Right renal pelvis (tissue), 4 donors: ENCODE measurements at places on chromosomes 12 and 14. TPM values are rescaled to one million over a fixed set of nuclear protein-coding genes. Genes with fewer than 3 reads are reported as not detected.

Gene RARG
- polyA plus RNA-seq = 33.4 TPM

Gene GLIPR1L2
- 3.3 TPM for polyA plus RNA-seq

Gene MGAT4C
- polyA plus RNA-seq = 1.7 TPM

Gene GPR137C
- 8.0 TPM for polyA plus RNA-seq

Gene SDR9C7
- polyA plus RNA-seq = 0.25 TPM

Gene AGAP2
- 0.86 TPM for polyA plus RNA-seq

Gene ABCC9
- polyA plus RNA-seq = 22.9 TPM

Gene FOXG1
- polyA plus RNA-seq = 0.04 TPM

DNA sequence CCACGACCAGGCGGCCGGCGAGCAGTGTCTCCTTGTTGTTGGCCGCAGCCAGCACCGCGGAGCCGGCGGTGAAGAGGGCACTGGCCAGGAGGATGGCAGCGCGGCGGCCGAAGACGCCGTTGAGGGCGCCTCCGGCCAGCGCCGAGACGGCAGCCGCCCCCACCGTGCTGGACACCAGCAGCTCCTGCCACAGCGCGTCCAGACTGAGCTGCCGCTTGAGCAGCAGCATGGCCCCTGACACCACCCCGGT is 691 bp downstream of the SLC2A13 start:
- DNase-seq = no peak

- no peak for DNase-seq
These were observed 10.6 kb downstream of the FOXA1 start for GRCh38 chr14:37584211-37585100.

- DNase-seq = no peak
These were observed 69.7 kb upstream of the DHRS4 start for GRCh38 chr14:23883684-23884540.

GRCh38 chr12:112936927-112937326 is 1.3 kb upstream of the OAS3 start:
- DNase-seq = no peak

DNA sequence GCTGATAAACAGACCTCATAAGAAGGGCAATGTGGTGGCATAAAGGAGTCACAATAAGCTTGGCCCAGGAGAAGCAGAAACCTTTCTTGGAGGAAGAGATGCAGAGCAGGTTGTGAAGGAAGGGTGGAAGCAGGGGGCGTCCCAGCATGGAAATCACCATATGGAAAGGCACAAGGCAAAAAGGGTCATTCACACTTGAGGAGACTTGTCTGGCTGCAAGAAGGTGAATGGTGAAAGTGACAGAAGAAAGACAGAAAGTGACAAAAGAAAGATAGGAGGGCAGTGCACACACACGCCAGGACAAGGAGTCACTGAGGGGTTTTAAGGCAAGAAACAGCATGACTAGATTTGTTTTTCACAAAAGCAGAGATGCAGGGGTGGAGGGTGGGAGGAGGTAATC is 38.3 kb downstream of the GALNT4 start:
- DNase-seq = no peak

- DNase-seq = no peak
These were observed 44.0 kb upstream of the LRTM2 start for GRCh38 chr12:1776170-1776921.

DNA sequence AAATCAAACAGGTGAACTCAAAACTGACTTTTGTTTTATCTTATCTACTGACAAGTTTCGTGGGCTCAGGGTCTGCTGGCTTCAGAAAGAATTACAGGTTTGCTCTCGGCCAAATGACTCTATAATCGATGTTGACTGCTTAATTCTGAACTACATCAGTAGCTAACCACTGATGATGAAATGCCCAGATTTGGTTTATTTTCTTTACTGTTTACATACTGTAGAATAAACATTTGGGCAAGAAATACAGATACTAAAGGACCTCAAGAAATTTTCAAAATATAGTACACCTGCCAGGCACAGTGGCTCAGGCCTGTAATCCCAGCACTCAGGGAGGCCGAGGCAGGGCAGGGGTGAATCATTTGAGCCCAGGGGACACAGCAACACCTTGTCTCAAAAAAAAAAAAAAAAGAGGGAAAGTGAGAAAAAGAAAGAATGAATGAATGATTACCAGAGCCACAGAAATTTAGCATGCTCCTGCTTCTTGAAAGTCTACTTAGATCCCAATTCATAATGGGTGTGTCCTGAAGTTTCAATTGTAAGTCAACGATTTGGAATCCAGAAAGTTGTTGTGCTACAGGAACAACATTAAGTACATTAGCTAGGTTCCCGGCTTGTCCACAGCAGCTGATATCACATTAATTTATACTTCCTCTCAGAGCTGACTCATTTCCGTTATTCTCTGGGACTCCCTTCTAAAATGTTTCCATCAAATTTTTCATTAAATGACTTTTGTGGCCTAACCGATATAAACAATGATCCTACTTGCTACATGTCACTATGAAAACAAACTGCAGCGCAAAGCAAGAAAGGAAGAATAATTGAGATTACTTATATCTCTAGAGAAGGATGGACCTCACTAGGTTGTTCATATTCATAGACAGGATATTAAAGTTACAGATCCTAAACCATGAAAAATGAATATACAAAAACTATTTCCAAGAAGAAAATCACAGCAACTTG is 134.3 kb downstream of the MED13L start:
- no peak for DNase-seq

- DNase-seq = no peak
These were observed 7.1 kb downstream of the METAP2 start for GRCh38 chr12:95481072-95481471.

DNA sequence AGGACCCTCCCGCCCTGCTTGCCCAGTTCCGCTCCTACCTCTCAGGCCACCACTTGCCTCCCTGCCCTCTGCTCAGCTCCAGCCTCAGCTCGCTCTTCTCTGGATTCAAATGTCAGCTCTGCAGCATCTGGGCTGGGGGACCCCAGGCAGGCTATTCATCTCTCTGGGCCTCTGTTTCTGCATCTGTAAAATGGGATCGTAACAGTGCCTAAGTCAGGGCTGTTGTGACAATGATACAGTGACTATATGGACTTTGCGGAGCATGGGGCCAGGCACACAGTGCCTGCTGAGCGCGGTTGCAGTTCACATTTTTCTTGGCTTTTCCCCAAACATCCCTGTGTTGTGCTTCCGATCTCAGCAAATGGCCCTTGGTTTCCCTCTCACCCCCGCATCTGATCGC is 2.8 kb downstream of the PHETA1 start:
- DNase-seq = no peak

DNA sequence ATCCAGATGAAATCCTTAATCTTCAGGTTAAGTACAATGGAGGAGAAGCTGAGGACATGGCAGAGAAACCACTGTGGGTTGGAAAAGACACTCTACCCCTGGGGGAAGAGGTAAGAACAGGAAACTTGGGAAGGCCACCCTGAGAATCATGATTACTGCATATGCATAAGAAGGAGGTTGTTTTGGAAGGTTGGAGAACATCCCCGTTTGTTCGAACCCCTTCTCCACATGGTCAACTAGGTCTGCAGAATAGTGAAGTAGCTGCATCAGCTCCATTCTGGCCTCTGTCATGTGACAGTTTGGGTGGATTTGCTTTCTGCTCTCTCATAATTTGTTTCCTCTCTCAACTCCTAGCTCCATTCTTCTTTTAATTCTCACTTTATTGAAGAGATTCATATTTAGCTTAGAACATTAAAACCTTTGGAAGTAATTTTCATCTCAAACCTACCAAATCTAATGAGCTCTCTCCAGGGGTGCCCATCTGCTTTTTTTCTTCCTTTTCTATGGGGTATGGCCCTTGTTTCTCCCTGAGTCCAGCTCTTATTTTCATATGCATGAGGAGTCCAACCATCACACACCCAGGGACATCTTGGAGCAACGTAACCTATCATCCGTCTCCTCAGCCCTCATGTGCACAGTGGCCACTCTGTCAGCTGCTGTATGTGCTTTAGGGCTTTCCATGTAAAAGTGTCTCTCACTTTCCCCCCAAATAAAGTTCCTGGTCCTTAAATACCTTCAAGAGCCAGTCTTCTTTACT is 820.3 kb downstream of the TMEM121 start:
- DNase-seq = no peak

- no peak for DNase-seq
These were observed 3.5 kb downstream of the ELK3 start for GRCh38 chr12:96197503-96198272.

DNA sequence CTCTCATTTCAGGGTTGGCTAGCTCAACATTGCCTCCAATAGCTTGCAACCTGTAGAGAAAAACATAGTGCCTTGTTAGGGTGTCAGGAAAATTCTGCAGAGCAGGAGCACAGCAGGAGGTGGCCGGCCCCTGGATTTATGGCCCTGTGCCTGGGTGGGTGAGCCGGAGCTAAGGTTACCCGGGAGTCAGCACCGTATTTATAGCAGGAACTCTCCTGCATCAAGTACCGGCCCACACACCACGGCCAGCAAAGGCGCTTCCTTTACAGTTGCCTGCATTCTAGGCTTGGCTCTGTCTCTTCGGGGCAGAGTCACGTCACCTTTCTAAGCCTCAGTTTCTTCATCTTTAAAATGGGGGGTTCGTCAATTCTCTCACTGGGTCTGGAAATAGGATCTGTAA is 52.8 kb upstream of the EML1 start:
- DNase-seq = no peak

GRCh38 chr12:120903412-120904196 is 554 bp downstream of the SPPL3 start:
- DNase-seq = no peak

GRCh38 chr12:116346741-116347140 is 69.2 kb upstream of the MED13L start:
- no peak for DNase-seq

DNA sequence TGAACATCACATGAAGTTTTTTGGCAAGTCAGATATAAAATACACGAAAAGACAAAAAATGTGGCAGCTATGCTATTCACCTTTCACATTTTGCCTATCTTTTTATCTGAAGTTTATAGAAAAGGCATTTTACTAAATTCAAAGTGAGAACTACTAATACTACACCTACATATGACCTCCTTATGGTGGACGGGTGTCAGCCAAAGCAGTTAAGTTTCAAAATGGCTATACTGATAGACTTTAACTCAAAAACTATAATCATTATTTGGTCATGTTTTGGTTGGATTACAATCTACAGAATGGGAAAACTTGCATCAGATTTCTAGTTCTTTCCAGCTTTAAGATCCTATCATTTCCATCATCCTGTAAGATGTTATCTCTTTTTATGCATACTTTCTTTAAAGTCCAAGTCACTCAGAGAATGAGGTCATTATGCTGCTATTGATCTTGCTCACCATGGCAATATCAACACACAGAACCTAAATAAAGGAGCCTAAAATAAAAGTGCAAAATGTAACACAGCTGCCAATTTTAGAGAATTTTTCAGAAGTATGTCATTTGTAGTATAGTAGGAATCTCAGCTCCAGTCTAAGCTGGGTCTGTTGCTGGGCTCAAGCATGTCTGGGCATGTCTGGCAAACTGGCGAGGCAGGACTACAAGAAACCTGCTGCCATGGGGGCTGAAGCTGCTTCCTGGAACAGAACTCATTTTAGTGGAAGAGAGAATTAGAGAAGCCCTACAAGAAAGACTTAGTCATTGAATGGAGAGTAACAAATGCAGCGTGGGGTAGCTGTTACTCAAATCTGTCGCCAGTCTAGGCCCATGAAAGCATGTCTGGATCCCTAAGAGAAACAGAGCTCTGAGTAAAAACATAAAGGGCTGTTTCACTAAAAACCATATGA is 7.6 kb upstream of the AEBP2 start:
- no peak for DNase-seq

DNA sequence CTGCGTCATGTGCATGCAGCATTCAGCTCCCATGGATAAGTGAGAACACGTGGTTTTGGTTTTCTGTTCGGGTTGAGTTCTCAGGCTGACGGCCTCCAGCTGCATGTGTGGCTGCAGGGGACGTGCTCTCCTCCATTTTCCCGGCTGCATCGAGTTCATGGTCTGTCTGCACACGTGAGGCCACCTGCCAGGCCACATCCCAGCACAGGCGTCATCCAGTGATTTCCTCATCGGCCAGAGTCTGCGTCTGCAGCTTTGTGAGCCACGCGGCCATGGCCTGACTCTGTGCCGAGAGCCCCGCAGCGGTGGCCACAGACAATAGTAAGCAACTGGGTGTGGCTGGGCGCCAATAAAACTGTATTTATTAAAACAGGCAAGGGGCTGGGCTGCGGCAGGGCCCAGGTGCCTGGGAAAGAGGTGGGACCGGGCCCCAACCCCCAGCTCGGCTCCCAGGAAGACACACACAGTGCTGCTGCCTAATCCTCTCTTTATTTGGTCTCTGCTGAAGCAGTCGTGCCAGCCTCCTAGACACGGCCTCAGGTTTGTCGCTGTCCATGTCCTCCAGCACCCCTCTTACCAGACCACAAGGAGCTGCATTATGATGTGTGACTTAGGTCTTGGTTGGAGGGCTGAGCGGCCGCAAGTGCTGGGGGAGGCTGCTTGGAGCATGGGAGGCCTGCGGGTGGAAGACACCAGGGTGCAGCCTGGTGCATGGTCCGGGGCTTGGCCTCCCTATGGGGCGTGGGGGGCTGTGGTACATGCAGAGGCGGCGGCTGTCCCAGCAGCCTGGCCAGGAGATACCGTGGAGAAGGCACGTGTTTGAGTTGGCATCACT is 52.0 kb downstream of the NOC4L start:
- DNase-seq = no peak

DNA sequence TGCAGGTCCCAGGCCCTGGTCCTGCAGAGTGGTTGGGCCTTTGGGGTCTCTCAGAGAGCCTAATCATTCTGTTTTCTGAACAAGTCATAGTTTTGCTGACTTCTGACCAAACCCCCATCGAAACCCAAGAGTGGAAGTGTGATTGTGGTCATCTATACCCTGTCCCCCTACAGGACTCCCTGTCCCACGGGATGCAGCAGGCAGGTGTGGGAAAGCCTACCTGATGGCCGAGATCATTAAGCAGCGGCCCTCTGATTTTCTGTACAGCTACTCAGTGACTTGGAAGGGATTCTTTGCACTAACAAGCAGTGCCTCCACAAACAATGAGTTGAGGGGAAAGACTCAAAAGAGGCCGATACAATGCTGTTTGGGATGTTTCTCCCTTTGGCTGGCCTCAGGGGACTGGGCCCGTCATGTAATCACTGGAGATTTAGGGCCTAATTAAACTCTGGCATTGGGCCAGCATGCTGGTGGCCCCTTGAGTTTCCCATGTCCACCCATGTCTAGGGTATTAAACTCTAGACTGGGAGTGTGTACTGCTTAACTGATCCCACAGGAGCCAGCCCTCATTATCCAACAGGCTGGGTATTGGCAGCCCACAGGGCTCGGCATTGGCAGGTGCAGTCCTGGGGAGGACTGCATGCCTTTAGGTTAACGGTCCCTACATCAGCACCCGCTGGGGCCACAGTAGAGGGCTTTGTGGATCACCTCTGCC is 192.8 kb downstream of the ZFP36L1 start:
- no peak for DNase-seq
